Retina (tissue), 1 donor: ENCODE measurements at places on chromosomes 4 and X.
A peak's percentile ranks its signal among the peaks of the same experiment; 100 is the strongest.

DNA sequence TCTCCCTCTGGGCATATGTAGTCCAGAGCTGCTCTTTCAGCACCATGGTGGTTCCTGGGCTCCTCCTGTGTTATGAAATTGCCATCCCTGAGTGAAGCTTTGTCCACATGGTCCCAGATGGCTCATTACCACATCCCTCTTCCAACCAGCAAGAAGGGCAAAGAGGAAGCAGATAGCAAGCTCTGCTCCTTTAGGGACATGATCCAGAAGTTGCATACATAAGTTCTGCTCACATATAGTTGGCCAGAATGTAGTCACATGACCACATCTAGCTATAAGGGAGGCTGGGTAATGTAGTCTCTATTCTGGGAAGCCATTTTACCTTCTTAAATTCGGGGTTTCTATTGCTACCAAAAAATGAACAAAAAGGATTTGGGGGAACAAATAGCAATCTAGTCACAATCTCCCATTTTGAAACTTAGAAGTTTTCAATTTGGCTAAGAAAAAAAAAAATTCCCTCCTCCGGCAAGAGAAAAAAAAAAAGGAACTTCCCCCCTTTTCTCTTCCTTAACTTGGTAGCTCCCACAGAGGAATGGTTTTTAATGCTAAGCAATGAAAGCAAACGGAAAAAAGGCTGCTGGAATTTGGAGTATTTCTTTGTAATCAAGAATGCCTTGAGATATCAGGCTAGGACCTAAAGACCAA, 88.2 kb upstream of the USP9X start:
- DNase-seq: peak; percentile 63

GRCh38 chr4:163243297-163243981, 76.7 kb upstream of the NAF1 start:
- no peak for DNase-seq

- no peak for DNase-seq
Measured at GRCh38 chr4:155802190-155802959, 43.6 kb downstream of the GUCY1B1 start.

- DNase-seq: no peak
Measured at GRCh38 chr4:169098054-169098497, 88.0 kb upstream of the CBR4 start.

DNA sequence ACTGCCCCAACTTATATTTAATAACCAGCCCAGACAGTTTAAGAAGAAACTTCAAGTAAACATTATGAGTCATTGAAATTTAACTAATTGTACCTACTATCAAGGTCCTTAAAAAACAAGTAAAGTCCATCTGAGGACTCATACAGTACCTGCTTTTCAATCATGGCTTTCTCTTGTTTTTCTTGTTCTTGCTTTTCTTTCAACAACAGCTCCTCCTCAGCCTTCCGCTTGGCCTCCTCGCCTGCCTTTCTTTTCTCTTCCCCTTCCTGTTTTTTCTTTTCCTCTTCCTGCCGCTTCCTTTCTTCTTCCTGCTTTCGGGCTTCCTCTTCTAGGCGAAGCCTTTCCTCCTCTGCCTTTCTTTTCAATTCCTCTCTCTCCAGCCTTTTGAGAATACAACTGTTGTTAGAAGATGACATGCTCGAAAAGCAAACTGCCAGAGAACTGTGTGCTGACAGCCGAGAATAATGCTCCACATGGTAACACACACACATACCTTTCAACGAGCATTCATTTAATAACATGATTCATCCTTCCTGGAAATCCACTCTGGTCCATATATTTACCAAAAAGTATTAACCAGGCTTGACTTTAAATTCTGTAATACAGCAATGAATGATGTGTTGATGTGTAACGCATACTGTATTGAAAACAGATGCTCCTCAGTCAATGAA, 25.2 kb upstream of the BCLAF3 start:
- no peak for DNase-seq
